ENCODE measurements at places on chromosomes 1 and 21.

GRCh38 chr1:111201275-111202090 lies 1.0 kb upstream of the DENND2D start:
- DNase-seq, result no peak

DNA sequence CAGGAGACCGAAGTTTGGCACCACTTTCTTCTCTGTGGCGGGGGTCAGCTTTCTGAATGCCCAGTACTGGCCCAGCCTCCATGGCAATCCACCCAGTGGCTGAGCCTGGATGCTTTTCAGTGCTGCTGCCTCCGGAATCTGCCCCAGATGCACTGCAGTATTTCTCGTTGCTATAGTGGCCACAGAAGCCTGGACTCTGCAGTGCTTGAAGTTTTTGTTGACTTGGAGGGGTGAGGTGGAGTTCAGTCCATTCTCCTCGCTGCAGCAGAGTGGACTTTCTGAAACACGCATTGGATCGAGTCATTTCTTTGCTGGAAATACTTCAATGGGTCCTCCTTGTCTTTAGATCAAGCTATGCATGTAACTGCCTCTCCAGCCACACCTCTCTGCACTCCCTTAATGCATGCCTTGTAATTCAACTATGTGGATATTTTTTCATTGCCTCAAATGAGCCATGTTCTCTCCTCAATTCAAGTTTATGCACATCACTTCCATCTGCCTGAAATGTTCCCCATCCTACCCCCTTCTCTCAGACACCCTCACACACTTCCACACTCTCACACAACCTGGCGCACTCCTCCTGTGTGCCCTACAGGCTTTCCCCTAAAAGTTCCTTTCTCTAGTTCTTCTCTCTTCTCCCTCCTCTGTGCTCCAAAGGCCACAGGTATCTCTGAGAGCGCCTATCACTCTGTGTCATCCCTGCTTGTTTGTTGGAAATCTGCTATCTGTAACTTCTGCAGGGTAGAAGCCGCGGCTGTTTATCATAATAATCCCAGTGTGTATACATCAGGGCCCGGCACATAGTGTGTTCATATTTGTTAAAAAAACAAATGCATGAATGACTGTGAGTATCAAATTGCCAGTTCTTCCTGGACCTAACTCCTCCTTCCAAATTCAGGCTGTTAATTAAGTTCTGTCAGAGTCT lies 16.5 kb downstream of the ADAM30 start:
- no peak for DNase-seq

GRCh38 chr1:21326861-21327344 lies 36.6 kb upstream of the ECE1 start:
- peak; percentile 43 for DNase-seq

DNA sequence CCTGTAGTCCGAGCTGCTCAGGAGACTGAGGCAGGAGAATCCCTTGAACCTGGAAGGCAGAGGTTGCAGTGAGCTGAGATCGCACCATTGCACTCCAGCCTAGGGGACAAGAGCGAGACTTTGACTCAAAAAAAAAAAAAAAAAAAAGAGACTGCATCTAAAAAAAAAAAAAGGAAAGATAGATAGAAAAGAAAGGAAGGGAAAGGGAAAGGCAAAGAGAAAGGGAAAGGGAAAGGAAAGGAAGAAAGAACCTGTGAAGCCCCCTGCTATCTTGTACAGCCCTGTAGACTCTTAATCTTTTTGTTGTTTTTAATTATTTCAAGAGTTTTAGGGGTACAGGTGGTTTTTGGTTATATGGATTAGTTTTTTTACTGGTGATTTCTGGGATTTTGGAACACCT lies 46.0 kb upstream of the MUTYH start:
- DNase-seq, result no peak

GRCh38 chr21:38388203-38388602 lies 110.1 kb downstream of the ERG start:
- no peak for DNase-seq

Data from BE2C (cell line).